ENCODE measurements at places on chromosomes 3 and 15.

DNA sequence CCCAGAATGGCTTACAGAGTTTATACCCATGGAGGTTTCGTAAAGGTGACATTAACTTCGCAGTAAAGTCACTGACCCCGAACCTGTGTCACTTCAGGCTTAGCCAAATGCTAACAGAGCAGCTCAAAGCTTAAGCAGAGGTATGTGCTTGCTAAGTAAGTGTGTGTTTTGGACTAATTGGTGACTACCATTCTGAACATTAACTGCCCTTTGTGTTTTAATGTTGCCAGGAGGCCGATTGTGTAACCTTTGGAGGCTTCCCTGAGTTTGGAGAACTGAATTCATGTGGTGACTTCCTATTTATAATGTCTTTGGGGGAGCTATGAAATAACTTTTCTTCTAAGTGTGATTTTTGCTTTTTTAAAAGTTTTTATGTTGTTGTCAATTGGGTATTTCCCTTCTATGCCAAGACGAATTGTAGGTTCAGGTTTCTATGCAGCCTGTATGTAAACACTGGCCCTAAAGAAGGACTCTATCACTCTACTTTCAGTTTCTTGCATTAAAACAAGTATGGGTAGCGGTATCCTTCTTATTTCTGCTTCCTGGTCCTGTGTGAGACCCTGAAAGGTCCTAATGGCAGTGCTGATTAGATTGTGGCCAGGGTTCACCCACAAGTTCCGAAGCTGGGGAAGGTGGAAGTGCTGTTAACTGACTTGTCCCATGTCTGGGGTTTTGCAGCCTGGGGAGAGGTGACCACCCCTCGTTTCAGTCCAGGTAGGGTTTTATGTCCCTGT, 86.3 kb downstream of the IGF1R start:
- no peak for DNase-seq

DNA sequence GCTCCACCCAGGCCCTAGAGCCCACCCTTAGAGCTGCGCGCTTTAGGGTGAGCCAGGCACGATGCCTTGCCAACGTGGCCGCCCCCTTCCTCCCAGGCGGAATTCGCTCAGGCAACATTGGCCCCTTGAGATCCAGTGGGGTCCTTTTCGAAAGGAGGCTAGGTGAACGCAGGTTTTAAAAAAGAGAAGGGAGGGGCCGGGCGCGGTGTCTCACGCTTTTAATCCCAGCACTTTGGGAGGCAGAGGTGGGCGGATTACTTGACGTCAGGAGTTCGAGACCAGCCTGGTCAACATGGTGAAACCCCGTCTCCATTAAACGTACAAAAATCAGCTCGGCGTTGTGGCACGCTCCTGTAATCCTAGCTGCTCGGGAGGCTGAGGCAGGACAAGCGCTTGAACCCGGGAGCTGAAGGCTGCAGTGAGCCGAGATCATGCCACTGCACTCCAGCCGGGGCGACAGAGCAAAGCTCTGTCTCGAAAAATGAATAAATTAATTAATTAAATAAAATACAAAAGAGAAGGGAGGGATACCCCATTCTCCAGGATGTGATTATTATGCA, 984 bp upstream of the RPP25 start:
- DNase-seq, result no peak

- no peak for DNase-seq
These were observed 80.8 kb upstream of the SKOR1 start for GRCh38 chr15:67744331-67745072.

- no peak for DNase-seq
These were observed 42.1 kb downstream of the ZBTB38 start for GRCh38 chr3:141410408-141410807.

GRCh38 chr3:135944831-135945230, 20.7 kb upstream of the PPP2R3A start:
- DNase-seq, result no peak

DNA sequence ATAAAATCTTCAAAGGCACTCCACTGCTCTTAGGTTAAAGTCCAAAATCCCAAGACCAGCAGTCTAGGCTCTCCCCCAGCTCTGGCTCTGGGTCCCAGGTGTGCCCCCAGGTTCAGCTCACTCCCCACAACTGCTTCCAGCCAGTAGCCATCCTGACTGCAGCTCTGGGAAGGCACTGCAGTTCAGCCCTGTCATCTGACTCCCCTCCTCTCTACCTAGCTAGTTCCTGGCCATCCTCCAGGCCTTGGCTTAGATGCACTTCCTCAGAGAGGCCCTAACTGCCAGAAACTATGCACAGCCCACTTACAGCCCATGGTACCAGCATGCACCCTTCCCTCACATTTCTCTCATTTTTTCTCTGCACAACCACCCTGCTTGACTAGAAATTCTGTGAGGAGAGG, 25.5 kb downstream of the TBC1D2B start:
- no peak for DNase-seq

GRCh38 chr3:55307622-55308021, 179.5 kb downstream of the WNT5A start:
- DNase-seq, result no peak

DNA sequence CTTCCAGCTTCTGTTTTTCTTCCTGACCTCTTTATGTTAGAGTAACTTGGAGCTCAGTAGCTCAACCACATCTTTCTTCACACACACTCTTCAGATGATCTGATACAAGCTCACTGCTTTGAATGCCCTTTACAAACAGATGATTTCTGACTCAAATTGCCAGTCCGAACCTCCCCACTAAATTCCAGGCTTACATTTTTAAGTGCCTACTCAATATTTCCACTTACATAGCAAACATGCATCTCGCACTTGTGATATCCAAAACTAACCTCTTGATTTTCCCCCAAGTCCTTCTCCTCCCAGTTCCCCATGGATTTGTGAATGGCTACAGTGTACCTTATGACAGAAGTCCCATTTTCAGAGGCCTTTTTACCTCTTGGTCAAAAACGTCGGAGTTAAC, 139.1 kb downstream of the GBE1 start:
- no peak for DNase-seq

GRCh38 chr3:13224967-13225366, 151.7 kb upstream of the IQSEC1 start:
- DNase-seq, result no peak

GRCh38 chr3:11759996-11760395, 86.7 kb downstream of the TAMM41 start:
- DNase-seq, result no peak

DNA sequence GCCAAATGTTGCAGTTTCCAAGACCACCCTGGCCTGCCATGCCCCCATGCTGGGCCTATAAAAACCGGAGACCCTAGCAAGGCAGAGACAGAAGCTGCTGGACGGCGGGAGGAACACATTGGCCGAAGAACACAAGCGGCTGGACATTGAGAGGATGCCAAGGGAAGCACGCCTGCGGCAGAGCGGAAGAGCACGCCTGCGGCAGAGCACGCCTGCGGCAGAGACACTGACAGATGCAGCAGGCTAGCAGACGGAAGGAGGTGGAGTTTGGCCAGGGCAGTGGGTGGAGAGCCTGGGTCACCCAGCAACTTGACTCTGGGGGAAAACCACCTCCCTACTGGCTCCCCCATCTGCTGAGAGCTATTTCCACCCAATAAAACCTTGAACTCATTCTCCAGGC, 322.3 kb upstream of the TBL1XR1 start:
- DNase-seq, result no peak

GRCh38 chr15:92963794-92964193, 63.7 kb downstream of the CHD2 start:
- no peak for DNase-seq

DNA sequence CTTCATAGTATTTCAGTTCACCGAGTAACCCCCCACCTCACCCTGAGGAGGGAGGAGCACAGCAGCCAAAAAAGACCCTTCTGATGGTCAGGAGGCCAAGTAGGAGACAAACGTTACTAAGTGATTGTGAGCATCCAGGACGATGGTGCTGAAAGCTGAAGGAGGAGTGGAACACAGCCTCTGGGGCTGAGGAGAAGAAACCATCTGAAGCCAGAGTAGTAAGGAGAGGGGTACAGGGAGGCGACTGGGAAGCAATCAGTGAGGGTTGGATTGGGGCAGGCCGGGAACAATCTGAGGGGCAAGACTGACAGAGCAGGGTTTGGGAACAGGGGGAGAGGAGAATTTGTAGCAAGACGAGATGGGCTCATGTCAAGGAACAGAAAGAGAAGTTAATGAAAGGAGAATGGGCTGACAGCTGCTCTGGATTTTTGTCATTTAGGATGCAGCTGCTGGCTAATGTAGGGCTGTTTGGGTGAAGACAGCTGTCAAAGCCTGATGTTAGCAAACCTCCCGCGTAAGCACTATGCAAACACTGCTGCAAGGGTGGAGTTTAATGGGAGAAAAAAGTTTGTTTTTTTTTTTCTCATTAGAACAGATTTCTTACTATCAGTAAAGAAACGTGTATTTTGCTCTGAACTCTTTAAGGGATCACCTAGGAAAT, 622.2 kb downstream of the EDEM1 start:
- no peak for DNase-seq

- DNase-seq, result no peak
These were observed 286.9 kb downstream of the NFKBIZ start for GRCh38 chr3:102136183-102136582.
